ENCODE measurements at places on chromosomes 3 and 15. TPM values are rescaled to one million over a fixed set of nuclear protein-coding genes. Genes with fewer than 3 reads are reported as not detected.

DNA sequence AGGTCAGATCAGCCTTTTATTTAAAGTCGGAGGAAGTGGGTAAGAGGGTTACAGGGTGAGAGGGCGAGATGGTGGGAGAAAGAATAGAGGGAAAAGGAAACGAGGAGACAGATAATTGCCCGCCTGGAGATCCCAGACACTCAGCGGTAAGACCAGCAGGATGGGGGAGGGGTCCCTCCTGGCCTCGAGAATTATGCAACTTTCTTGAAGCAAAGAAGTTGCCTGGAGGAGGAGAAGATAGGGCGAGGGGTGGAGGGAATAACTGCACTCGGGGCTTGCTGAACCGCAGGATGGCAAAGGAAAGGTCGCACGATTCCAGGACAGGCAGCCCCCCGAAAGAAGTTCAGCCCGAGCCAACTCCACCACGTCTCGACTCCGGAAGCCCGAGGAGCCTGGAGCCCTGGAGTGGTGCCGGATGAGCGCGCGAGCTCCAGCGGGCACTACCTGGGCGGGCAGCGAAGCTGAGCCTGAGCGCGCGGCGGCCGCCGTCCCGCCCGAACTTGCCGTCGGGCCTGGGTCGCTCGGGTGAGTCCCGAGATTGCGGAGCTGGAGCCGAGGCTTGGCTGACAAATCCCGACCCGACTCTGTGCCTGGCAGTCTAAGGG lies 402 bp downstream of the WWTR1 start:
- H3K36me3 ChIP-seq, result peaks cover 7% of the 10 kb centered on the region
- H3K4me3 ChIP-seq, result peak overlapping the region; percentile 75
- DNase-seq, result peak; percentile 71
- H3K27me3 ChIP-seq, result peaks cover 7% of the 10 kb centered on the region

- H3K27me3 ChIP-seq, result no peaks in the 10 kb centered on the region
- H3K36me3 ChIP-seq, result no peaks in the 10 kb centered on the region
- no peak overlapping the region for H3K27ac ChIP-seq
Observed at GRCh38 chr3:81419228-81419627, 342.2 kb downstream of the GBE1 start.

IQCF5 gene
- total RNA-seq, result not detected

GRCh38 chr3:76754247-76754646 lies 285.7 kb upstream of the ROBO2 start:
- H3K4me1 ChIP-seq, result no peaks in the 10 kb centered on the region
- no peak for DNase-seq
- H3K27me3 ChIP-seq, result no peaks in the 10 kb centered on the region
- H3K27ac ChIP-seq, result no peak overlapping the region
- no peaks in the 10 kb centered on the region for H3K36me3 ChIP-seq
- H3K4me3 ChIP-seq, result no peak overlapping the region

DNA sequence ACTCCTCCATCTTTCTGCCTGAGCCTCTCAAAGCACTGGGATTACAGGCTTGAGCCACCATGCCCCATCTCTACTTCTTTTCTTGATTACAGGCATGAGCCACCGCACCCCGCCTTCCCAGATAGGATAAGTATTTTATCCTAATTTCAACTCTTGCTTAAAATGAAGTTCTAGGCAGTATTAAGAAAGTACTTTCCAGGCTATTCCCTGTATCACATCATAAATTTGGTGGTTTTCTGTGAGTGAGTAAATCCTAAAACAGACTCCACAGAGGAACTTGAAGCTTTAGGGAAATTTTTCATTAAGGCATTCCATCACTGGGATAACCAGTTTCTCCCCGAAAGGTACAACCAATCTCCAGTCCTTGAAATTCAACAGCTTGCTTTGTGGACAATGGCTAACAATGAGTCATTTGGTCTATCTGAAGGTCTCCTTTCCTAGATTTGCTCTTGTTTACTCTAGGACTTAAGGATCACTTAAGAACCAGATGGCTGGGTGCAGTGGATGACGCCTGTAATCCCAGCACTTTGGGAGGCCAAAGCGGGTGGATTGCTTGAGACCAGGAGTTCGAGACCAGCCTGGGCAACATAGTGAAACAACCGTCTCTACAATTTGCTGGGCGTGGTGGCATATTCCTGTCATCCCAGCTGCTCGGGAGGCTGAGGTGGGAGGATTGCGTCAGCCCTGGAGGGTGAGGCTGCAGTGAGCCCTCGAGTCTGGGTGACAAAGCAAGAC lies 49.7 kb upstream of the SKIL start:
- peak; percentile 15 for DNase-seq
- no peaks in the 10 kb centered on the region for H3K27me3 ChIP-seq
- H3K27ac ChIP-seq, result peak overlapping the region; percentile 29
- H3K4me1 ChIP-seq, result peaks cover 12% of the 10 kb centered on the region
- no peak overlapping the region for H3K4me3 ChIP-seq
- H3K36me3 ChIP-seq, result no peaks in the 10 kb centered on the region

TMC3 gene
- not detected for total RNA-seq

PLD1 gene
- 6.7 TPM for total RNA-seq

- H3K27me3 ChIP-seq, result no peaks in the 10 kb centered on the region
- H3K36me3 ChIP-seq, result no peaks in the 10 kb centered on the region
- no peak for DNase-seq
- no peak overlapping the region for H3K27ac ChIP-seq
- H3K4me1 ChIP-seq, result no peaks in the 10 kb centered on the region
Observed at GRCh38 chr15:94306700-94307650, 75.6 kb downstream of the MCTP2 start.

GRCh38 chr15:91072161-91072560 lies 27.9 kb upstream of the SV2B start:
- no peaks in the 10 kb centered on the region for H3K36me3 ChIP-seq
- no peak for DNase-seq
- H3K4me3 ChIP-seq, result no peak overlapping the region
- H3K27me3 ChIP-seq, result no peaks in the 10 kb centered on the region

DNA sequence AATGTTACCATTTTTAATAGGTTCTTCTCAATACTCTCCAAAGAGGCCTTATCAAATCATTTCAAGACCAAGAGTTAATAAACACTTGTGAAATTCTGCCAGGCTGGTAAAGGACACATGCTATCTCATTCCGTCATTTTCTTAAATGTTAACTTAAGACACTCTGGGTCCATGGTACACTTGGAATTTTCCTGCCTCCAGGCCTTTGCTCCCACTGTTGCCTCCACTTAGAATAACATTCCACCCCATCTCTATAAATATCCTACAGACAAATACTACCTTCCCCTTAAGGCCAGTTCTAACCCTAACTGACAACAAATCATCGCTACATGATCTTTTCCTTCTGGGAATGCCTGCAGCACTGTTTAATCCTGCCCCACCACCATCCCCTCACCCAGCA lies 24.1 kb downstream of the MAGI1 start:
- H3K4me3 ChIP-seq, result no peak overlapping the region
- no peak for DNase-seq
- peaks cover 42% of the 10 kb centered on the region for H3K4me1 ChIP-seq
- H3K27me3 ChIP-seq, result no peaks in the 10 kb centered on the region
- no peaks in the 10 kb centered on the region for H3K36me3 ChIP-seq
- no peak overlapping the region for H3K27ac ChIP-seq

DNA sequence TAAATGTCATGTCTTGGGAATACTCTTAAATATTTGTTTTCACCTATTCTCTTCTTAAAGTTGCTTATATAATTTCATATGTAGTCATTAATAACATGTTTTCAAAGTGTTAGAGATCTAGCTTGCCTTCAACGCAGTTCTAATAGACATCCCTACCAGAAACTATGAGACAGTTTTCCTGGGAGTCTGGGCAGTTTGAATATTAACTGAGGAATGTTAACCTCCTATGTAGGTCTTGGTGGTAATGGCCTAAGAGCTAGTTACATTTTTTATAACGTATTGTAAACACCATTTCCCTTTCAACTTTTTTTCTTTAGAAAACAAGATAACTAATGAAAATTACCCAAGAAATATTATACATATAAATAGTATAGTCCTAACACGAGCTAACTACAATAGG lies 328.2 kb downstream of the TIGIT start:
- no peak overlapping the region for H3K4me3 ChIP-seq
- no peak for DNase-seq
- no peaks in the 10 kb centered on the region for H3K27me3 ChIP-seq
- H3K36me3 ChIP-seq, result no peaks in the 10 kb centered on the region

DNA sequence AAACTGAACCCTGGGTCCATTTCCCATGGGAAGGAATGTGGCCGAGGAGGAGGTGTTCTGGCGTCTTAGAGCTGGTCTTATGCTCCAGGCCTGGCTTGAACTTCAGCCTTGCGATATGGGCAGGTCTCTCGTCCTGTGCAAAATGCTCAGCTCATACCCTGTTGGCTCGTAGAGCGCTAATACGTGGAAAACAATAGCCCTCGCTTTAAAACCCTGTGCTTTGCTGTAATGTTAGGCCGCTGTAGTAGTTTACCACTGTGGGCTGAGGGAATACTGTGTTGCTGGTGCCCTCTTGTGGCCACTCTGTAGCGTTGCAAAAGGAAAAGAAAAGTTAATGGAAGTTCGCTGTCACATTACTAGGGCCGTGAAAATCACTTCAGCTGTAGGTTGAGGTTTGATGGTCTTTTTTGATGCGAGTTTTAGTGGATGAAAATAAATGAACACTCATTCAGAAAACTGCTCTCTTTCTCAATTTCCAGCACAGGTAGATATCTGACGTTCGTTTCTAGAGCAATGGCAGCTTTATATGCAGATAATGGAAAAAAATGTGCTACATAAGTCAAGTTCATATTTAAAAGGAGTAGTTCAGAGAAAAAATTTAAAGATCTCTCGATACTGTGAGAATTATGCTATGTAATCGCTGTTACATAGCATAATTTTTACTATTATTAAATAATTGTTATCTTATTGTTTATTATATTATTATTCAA lies 92.9 kb downstream of the MCTP2 start:
- H3K36me3 ChIP-seq, result no peaks in the 10 kb centered on the region
- no peaks in the 10 kb centered on the region for H3K4me1 ChIP-seq
- DNase-seq, result peak; percentile 74
- no peaks in the 10 kb centered on the region for H3K27me3 ChIP-seq
- no peak overlapping the region for H3K27ac ChIP-seq
- no peak overlapping the region for H3K4me3 ChIP-seq

STAB1 gene
- total RNA-seq, result 3.0 TPM

GRCh38 chr3:42763021-42763420 lies 10.0 kb downstream of the CCDC13 start:
- no peak overlapping the region for H3K27ac ChIP-seq
- no peaks in the 10 kb centered on the region for H3K27me3 ChIP-seq
- no peak overlapping the region for H3K4me3 ChIP-seq
- H3K4me1 ChIP-seq, result peaks cover 7% of the 10 kb centered on the region

DNA sequence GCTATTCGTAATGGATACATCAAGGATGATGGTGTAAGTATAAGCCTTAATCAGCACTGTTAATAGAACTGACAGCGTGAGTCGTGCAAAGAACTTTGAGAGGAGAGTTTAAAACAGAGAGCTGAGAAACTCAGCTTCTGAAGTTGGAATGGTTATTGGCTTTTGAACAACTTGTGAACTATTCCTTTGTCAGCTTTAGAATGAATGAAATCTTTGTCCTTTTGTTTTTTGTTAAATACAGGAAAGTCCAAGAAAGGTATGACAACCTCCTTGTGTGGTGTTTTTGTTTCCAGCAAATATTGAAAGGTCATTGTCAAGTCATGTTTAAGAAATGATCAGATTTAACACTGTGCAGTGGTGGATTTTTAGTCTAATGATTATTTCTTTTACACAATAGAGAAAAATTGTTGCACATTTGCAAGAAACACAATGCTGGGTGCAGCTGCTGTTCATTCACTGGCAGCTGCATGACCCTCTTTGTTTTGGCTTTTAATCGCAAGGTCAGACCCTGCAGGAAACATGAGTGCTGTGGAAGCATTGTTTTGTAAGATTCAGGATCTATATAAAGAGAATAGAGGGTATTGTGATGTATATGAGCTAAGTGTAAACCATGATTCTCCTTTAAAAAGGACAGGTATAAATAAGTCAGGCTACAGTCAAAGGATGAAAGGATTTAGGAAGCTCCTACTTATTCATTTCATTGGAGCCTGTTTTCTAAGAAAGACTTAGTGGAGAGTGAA lies 21.7 kb upstream of the ABHD10 start:
- no peaks in the 10 kb centered on the region for H3K36me3 ChIP-seq
- H3K4me3 ChIP-seq, result peak overlapping the region; percentile 9

DNA sequence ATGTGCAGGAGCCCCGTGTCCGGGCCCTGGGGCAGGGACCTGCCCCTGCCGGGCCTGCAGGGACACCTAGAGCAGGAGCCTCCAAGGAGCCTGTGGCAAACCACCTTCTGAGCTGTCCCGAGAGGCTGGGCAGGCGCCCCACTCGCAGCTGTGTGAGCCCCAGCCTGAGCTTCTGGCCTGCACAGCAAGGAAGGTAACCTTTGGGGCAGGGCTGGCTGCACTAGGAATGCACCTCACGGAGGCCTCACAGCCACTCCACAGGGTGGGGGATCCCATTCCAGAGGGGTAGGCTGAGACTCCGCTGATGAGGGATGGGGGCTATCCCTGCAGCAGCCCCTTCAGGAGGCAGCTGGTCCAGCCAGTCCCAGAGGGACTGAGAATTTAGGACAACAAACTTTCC lies 68.1 kb downstream of the DNAJB8 start:
- H3K27ac ChIP-seq, result no peak overlapping the region
- peak; percentile 41 for DNase-seq
- no peaks in the 10 kb centered on the region for H3K4me1 ChIP-seq

DNA sequence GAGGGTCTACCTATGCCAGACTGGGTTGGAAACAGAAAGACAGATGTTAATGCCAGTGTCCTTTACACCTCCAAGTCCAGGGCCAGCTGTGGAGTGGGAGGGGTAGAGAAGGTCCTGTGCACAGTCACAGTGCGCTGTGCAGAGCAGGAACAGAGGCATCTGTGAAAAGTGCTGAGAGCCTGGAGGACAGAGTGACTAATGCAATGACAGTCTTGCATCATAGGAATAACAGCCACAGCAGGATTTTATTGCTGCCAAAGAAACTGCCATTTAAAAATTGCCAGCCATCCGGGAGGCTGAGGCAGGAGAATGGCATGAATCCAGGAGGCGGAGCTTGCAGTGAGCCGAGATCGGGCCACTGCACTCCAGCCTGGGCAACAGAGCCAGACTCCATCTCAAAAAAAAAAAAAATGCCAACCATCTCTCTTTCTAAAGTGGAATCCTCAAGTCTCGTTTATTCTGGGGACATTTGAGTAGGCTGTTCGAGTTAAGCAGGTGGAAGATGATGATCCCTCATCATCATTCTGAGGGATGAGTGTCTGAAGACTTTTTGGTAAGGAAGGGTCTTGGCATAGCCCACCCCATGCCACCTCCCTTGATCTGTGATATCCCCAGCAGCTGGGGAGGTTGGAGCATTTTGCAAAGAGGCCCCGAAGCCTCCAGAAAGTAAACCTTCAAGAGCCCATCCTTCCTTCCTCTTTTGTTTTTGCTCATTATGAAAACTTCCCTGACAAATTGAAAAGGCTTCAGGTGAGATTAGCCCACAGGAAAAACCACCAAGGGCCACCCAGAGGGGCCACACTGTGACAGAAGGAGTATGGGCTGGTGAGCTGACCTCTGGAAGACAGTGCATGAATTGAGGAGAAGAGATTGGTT lies 7.7 kb downstream of the CCR2 start:
- no peaks in the 10 kb centered on the region for H3K4me1 ChIP-seq
- H3K36me3 ChIP-seq, result no peaks in the 10 kb centered on the region
- H3K4me3 ChIP-seq, result no peak overlapping the region
- H3K27me3 ChIP-seq, result no peaks in the 10 kb centered on the region

KBTBD13 gene
- total RNA-seq, result not detected

DNA sequence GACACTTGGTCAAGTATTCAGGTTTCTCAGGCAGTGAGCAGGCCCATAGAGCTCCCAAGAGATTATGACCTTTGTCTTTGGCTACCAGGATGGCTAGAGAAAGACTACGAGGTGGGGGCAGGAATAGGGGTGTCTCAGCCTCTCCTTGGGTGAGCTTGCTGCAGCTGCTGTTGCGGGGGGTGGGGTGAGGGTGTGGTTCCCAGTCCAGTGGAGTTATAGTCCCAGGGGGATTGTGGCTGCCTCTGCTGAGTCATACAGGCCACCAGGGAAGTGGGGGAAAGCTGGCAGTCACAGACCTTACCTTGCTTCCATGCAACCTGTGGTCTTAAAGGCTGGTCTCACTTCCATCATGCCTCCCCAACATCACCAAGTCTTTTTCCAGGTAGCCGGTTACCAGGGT lies 31.7 kb downstream of the ATP2C1 start:
- H3K4me1 ChIP-seq, result no peaks in the 10 kb centered on the region
- no peak for DNase-seq
